ENCODE measurements at places on chromosomes 11 and 22. TPM values are rescaled to one million over a fixed set of nuclear protein-coding genes. Genes with fewer than 3 reads are reported as not detected.

Gene CBLIF
- not detected for total RNA-seq

Gene KMT5B
- total RNA-seq, result 59.4 TPM

Gene BANF1
- 207 TPM for total RNA-seq

Gene MOGAT2
- not detected for total RNA-seq

Gene CDC45
- total RNA-seq, result 3.0 TPM

Gene E2F8
- total RNA-seq, result 1.7 TPM

GRCh38 chr22:50569896-50570535 lies 7.3 kb upstream of the SYCE3 start:
- DNase-seq, result no peak

- DNase-seq, result no peak
Observed at GRCh38 chr11:27348340-27348873, 14.6 kb downstream of the CCDC34 start.

- no peak for DNase-seq
Observed at GRCh38 chr11:29328961-29329441, 687.8 kb downstream of the KCNA4 start.

GRCh38 chr11:86064220-86064803 lies 4.6 kb downstream of the PICALM start:
- no peak for DNase-seq

GRCh38 chr11:87422566-87422965 lies 384.8 kb downstream of the TMEM135 start:
- no peak for DNase-seq

- no peak for DNase-seq
Observed at GRCh38 chr11:86578727-86579405, 93.5 kb downstream of the ME3 start.

- DNase-seq, result no peak
Observed at GRCh38 chr11:32310214-32310601, 125.1 kb downstream of the WT1 start.

DNA sequence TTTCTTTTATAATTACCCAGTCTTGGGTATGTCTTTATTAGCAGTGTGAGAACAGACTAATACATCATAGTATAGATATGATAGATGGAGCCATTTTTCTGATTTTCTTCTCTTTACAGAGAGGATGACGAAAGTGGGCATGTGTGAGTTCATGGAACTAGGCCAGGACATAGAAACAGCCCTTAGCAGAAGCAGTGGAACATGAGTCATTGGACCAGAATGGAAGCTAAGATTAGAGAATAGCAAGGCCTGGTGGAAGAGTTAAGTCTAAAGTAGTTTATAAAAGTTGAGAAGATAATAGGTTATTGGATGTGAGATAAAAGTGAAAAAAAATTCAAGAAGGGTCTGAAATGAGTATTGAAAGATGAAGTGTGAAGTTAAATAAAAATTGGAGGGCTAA lies 97.0 kb upstream of the MPPED2 start:
- no peak for DNase-seq

DNA sequence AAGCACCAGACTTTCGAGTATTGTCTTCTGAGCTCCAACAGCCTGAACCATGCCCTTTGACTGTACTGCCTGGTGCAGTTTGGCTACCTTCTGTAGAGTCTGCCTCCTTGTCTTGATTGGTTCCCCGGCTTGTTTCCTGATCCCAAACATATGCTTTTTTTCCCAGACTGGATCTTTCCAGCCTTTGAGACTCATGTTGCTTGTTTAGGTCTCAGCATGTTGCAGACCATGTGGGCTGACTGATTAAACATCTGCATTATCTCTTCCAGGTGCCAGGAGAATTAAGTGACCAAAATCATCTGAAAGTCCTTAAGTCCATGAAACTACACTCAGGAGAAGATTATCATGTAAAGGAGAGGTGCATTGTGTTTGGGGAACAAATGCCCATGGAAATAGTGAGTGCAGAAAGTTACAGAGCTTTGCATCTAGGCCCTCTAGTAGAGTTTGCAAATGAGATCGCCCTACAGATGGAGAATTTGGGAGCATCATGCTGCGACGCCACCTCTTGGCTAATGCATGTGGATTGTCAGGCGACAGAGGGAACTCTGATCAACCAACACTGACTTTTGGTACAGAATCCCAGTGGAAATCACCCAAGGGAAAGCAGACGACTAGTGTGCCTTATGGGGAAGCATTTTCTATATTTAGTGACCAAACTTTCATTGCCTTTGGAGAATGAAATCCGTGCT lies 188.8 kb downstream of the BLID start:
- DNase-seq, result no peak

- no peak for DNase-seq
Observed at GRCh38 chr11:47332303-47332711, 20.2 kb downstream of the MYBPC3 start.
